CD8-positive, alpha-beta memory T cell (primary cell): ENCODE measurements at places on chromosomes 2 and 18.

- DNase-seq, result no peak
These were observed 133.4 kb upstream of the ITGA6 start for GRCh38 chr2:172293952-172294351.

DNA sequence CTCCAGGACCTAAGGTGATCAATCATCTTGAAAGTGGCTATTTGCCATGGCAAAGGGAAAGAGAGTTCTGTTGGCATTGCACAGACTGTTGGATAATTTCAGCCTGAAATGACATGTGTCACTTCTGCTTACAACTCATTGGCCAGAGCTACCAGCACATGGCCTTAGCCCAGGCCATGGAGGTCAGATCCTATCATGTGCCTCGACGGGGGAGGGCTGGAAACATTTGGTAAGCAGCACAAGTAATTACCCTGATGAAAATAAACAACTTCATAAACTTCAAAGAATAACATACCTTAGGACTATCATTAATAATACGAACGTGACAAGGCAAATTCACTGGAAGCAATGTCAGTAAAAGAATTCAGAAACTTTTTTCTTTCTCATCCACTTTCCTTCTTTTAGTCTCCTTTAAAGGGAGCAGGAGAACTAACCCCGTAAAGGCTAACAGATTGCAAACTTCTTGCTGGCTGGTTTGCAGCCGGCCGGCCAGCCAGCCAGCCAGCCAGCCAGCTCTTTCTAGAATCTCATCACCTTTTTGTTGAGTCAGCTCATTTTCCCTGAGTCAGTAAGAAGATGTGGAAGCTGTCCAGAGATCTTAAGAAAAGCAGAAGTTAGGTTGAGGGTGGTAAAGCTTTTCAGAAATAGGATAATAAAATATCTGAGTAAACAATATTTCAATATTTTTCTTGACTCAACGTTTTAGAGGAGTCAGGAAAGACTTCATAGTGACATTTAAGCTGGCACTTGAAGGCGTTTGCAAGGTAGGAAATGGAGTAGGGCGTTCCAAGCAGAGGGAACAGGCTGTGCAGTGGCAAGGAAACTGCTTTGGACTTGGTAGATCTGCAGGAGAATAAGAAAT, 31.9 kb downstream of the CNRIP1 start:
- no peak for DNase-seq

- no peak for DNase-seq
These were observed 201.0 kb downstream of the NDUFA10 start for GRCh38 chr2:239824046-239824694.

DNA sequence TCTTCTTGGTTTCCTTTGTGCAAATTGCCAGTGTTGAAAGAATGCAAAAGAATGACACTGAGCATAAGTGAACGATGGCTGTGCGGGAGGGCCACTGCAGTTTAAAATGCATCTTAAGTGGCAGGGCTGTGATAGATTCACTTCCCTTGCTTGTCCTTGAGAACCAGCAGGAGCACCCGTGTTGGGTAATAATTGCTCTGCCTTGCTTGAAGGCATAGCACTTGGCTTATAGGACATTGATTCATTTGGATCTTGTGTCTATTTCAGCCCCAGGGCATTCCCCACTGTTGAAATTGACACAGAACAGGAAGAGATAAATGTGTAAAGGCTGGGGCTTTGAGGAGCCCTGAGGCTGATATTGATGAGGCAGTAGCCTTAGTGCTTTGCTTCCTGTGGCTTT, 1003.7 kb upstream of the GYPC start:
- DNase-seq, result no peak

- no peak for DNase-seq
These were observed 10.9 kb upstream of the NFATC1 start for GRCh38 chr18:79384834-79385233.

DNA sequence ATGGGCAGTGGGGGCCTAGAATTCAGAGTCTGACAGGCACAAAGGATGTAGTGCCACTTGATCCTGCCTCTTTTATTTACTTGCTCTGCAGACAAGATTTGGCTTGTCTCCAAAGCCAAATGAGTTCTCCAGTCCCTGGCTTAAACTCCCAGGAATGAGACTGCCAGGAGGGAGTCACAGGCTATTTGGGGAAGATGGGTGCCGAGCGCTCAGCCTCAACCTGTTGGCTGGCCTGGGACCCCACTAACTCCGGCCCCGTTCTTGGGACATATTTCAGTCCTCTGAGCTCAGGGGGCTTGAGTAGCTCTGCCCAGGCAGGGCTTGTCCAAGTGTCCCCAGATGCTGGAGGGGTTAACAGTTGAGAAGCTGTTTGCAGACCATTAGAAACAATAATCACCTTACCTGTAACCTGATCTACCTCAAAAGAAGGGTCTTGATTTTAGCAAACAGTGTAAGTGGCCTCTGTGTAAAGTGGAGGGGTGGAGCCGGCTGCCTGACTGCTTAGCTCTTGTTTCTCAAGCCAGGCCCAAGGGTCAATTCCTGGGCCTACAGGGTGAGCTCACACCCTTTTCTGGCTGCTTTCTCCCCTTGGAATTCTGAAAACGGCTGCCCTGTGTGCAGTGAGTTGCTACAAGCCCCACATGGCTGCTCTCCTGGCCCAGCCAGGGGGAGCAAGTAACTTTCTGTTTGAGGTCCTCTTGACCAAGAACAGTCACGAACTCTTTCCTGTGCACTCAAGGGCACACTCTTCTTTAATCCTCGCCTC, 27.1 kb upstream of the FZD5 start:
- DNase-seq, result no peak

DNA sequence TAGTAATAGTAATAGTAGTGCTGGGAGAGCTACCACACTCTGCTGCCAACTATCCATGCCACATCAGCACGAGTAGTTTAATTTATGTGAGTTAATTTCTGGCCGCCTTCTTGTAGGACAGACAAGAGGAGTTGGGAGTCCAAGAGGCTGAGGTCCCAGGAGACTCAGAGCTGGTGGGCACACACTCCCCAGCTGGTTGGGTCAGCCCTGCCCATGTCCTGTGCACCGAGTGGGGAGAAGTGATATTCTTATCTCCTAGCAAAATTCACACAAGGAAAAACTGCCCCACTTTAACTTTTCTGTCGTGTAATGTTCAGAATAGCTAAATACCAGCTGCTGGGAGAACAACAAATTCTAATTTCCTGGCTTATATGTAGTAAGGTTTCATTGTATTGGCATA, 15.2 kb upstream of the MAP4K4 start:
- no peak for DNase-seq

DNA sequence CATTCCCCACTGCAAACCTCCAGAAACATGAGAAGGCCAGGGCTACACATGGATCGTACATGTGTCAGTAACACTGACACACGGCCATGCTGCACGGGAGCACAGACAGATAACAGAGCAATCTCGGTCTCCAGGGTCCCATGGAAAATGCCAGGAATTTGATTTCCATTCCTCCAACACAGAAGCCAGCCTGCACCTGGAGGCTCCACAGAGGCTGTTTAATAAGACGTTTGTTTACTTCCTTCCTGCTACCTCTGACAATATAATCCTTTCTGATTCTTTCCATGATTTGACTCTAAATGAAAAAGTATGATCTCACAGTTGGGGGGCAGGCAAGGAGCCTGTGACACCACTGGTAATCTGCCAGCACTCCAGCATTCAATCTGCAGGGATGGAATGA, 210.9 kb upstream of the DDX18 start:
- no peak for DNase-seq

GRCh38 chr2:68997401-68997800, 15.6 kb upstream of the ANTXR1 start:
- no peak for DNase-seq

GRCh38 chr18:58544616-58545337, 84.1 kb downstream of the ALPK2 start:
- DNase-seq, result no peak

DNA sequence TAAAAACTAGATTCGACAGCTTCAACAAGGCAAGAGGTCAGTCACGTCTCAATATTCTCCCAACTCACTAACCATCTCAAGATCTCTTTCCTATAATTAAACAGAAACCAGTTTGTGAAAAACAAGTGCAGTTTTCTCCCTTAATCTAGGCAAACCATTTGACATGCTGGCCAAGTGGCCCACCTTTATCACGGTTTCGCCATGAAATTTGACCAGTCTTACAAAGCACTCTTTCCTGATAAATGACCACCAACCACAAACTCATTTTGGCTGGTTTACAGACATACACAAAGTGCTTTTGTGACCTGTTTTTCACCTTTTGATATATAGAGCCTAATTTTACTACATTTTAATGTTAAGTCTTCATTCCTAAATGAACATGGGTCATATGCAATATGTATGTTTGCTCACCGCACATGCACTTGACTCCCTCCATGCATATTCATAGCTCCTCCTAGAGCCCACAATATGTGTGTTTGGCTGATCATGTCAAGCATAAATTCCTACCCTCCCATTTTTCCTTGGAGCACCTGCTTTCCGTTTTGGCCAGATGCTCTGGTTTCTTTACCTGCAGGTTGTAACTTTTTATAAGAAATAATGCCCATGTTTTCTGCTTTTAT, 385.1 kb downstream of the RAD51AP2 start:
- DNase-seq, result no peak

- DNase-seq, result no peak
These were observed 32.6 kb downstream of the NAPG start for GRCh38 chr18:10558243-10558966.

GRCh38 chr18:12246849-12247808, 7.0 kb upstream of the CIDEA start:
- DNase-seq, result no peak

DNA sequence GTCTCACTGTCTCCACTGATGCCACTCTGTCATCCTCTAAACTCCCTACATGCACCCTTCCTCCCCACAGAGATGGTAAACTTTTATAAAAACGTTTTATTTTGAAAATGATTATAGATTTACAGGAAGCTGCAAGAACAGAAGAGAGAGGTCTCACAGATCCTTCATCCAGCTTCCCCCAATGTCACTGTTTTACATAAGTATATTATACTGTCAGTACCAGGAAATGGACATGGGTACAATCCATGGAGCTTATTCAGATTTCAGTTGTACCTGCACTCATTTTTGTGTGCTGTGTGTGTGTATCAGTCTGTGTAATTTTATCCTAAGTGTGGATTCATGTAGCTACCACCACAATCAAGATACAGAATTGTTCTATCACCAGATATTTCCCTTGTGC, 46.7 kb upstream of the FOXI3 start:
- DNase-seq, result no peak

DNA sequence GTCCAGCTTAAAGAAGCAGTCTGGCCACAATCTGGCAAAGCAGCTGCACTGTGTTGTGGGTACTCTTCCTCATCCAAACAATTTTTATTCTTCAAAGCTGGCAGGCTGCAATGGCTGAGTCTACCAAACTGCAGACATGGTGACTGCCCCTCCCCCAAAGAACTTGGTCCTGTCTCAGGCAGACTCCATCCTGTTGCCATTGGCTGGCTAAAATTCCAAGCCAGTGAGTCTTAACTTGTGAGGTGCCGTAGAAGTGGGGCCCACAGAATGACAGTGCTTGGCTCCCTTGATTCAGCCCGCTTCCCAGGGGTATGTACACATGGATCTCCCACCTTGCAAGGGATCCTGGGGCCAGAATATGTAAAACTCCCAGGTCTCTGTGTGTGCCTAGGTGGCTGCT, 14.5 kb upstream of the NXPH2 start:
- no peak for DNase-seq

GRCh38 chr2:14867853-14868252, 235.3 kb downstream of the LRATD1 start:
- DNase-seq, result no peak

DNA sequence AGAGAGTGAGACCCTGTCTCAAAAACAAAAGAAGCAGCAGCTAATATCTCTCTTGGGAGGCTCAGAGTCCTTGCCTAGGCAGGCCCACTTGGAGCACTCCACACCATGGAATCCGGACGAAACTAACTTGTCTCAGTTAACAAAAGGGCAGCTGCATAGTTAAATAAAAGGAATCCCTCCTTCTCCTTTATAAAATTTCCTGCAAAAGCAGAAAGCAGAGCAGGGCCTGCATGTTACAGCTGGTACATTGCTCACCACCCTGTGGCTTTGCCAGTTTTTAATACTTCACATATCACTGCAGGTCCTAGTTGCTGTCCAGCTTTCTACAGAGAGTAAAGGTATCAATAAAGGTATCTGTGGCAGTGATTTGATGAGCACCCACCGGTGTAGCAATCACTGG, 93.6 kb downstream of the ASAP2 start:
- DNase-seq, result no peak

GRCh38 chr2:29447513-29447912, 332.3 kb downstream of the CLIP4 start:
- no peak for DNase-seq

- DNase-seq, result no peak
These were observed 498.2 kb upstream of the PIK3C3 start for GRCh38 chr18:41456831-41457230.

DNA sequence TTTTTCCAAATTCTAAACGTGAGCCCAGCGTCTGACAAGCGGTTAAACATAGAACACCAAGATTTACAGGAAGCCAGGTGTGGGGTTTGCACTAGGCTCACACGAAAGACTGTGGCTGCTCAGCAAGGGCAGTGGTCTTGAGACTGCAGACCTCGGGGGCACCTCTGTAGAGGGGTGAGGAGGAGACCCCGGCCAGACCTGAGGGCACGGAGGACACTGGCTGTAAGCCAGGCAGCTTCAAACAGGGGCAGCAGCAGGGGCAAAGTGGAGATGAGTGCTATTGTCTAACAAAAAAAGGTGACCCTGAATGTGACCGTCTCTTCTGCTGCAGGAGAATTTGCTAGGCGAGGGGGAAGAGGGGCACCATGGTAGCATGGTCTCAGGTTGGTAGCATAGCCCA, 140.3 kb downstream of the CYP26B1 start:
- DNase-seq, result no peak

DNA sequence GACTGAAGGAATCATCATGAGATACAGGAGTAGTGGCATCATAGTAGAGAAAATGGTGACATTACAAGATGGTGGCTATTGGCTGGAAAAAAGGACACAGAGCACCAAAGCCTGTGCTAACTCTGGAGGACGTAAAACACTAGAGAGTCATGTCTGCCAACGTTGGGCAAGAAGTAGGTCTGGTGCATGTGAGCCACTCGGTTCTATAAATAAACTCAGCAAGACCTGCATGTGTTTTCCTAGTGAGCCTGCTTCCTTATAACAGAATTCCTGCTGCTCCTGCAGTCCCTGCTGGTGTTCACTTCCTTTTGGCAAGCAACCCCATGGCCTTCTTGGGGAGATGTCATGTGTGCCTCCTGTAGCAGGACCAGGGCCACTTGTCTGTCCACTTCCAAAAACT, 325.2 kb downstream of the OSR1 start:
- no peak for DNase-seq

DNA sequence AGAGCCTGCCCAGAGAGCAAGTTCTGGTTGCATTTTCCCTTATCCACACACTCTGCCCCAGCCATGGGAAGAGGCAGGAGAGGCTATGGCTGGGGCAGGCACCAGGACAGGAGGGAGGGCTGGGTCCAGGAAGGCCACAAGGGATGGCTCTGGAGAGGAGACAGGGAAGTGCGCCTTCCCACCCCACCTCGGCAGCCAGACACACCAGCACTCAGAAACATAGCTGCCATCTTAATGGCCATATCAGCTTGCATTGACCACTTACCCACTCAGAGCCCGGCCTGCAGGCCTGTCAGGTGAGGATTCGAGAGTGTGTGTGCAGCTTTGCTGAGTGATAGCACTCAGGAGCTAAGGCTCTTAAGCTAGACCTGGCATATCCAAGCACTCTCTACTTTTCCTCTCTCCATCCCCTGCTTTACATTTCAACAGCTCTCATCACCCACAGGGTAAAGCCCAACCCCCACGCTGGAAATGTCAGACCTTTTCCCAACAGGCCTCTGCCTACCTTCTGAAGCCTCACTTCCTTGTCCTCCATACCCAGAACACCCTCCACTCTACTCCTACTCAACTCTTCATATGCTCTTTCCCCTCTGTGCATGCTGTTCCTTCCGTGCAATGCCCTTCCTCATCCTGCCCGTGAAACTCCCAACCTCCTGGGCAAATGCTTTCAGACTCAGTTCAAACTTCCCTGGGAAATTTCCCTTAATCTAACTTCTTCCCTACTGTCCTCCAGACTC, 147.9 kb downstream of the TNS1 start:
- DNase-seq, result no peak
